ENCODE measurements at places on chromosomes 1 and 21.

DNA sequence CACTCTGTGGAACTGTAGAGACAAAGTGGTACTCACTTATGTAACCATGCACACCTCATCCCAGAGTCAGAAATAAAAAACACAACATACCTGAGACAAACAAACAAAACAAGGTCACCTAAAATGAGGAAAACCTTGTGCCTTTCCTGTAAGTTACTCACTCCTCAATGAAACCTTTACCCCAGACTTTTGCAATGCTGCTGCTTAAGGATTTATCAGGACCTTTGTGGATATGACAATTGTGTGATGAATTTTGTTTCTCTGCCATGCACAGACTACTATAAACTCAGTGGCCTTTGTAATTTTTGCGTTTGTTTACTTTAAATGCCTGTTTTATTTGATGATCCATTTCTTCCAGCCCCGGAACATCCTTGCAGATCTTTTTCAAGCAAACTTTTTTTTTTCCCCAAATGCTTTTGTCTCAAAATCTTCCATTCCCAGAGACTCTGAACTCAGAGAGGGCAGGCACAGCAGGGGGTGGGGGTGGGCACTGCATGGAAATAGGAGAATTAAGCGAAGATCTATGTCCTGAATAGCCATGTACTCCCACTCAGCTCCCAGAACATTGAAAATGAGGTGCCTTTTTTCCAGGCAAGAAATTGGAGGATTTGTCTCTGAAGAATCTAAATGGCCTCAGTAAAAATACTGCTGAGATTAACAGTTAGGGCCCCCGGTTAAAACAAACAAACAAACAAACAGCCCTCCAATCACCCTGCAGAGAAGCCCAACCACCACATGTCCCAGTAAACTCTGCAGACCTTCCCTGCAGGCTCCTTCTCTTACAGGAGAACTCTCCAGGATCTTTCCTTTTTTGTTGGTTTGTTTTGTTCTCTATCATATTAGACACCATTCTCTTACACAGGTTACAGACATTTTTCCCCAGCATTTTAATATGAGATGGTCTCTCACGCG lies 22.6 kb upstream of the SIM2 start:
- DNase-seq = no peak

DNA sequence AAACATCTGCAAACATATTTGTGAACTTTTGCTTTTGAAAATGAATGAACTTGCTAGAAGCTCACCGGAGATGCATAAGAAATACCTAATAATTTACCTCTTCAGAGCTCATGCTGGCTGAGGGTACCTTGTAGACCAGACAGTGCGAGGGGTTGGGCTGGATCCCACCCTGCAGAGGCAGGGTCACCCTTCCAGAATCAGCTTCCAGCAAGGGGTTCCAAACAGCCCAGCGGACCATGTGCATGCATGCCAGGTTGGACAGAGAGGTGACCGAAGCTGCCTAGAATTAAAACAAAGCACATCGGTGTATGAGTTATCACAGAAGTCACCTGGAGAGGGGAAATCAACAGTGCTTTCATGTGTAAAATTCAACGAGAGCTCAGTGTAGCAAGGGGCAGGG lies 59.2 kb downstream of the NPHP4 start:
- DNase-seq = no peak

- no peak for DNase-seq
Observed at GRCh38 chr1:208756339-208756981, 512.3 kb upstream of the PLXNA2 start.

DNA sequence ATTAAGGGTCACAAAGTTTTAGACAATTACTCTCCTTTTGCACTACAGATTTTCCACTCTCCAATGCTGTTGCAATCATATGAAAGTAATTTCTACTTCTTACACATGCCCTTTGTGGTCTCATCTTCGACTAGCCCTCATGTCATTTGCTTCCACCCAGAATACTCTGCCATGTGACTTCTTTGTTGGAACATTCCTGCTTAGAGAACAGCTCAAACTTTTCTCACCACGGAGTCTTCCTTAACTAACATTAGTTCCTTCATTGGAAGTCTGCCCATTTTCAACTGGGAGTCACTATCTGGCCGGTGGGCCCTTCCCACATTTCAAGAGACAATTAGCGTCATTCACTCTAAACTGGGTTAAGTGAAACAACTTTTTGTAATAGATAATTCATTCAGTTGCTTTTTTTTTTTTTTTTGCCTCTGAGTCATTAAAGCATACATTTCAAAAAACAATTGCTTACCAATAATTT lies 142.6 kb upstream of the PALMD start:
- DNase-seq = no peak

DNA sequence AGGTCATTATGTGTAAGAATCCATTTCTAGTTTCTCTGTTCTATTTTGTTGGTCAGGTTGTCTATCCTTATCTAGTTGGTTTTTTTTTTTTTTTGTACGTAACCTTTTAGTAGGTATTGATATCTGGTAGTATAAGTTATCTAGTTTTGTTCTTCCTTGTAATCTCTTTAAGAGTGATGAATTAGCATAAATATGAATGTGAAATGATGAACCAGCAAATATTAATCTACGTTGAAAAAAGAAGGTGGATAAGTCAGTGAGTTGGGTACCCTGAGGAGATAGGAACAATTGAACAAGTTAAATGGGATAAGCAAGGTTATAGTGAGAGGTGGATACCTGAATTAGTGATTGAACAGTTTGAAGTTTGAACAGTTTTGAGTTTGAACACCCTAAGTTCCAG lies 33.9 kb downstream of the TTC3 start:
- no peak for DNase-seq

- no peak for DNase-seq
Observed at GRCh38 chr1:248812736-248813425, 12.8 kb downstream of the SH3BP5L start.

GRCh38 chr1:23719162-23719820 lies 24.0 kb upstream of the ELOA start:
- DNase-seq = no peak

- no peak for DNase-seq
Observed at GRCh38 chr1:78184460-78185072, 138.8 kb downstream of the GIPC2 start.

- DNase-seq = no peak
Observed at GRCh38 chr1:107474877-107475612, 334.2 kb downstream of the NTNG1 start.

DNA sequence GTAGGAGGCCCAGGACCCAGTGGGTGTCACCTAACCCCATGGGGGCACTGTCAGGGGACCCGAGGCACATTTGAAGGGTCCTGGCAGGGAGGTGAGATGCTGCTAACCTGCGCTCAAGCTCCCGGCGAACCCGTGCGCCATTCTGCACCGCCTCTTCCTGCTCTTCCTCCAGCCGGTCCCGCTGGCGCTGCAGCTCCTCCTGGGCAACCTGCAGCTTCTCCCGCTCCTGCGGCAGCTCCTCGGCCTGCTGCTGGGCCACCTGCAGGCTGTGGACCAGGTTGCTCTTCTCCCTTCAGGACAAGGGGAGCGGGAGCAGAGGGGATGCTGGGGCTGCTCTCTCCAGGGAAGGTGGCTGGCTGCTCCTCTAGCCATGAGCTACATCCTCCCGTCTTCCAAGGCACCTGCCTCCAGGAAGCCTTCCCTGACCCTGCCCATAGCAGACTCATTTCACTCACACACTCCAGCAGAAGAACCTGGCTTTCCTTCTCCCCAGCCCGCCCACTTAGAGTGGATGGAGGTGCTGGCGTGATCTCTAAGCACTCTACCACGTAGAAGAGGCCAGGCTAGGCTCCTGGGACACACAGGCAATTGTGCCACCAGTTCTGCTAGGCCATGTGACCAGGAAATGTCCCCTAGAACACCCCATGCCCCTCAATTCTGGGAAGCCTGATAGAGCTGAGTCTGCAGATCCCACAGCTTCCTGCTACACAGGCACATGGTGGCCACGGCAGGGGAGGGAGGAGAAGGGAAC lies 15.2 kb upstream of the NBPF1 start:
- no peak for DNase-seq

DNA sequence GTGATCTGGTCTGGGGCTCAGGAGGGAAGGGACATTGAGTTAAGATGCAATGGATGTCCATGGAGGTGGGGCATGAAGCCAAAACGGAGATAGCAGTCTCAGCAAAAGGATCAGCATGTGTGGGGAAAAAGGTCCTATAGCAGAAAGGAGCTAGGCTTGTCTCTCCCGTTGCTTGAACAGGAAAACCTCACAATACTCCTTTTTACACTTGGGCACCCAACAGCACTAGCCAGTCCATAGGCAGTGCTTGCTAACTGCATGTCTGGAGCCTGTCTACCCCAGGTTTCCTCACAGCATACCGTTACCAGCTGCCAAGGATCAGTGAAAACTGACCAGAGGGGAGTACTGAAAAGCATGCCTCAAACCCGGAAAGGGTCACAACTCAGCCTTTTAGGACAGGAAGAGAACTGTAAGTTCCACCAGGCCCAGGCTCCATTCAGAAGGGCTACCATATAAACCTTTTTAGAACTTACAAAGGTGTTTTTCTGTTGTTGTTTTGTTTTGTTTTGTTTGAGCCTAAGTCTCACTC lies 78.6 kb downstream of the JAK1 start:
- no peak for DNase-seq

- DNase-seq = no peak
Observed at GRCh38 chr1:71088645-71089287, 7.9 kb upstream of the ZRANB2 start.

- peak; percentile 34 for DNase-seq
Observed at GRCh38 chr1:61082311-61083012, at the start of gene NFIA. Gene NFIA (plus strand): TSS chr1:61082561.

- DNase-seq = no peak
Observed at GRCh38 chr1:31791131-31791858, 24.5 kb downstream of the SPOCD1 start.

GRCh38 chr1:51516649-51517158 lies 2.4 kb downstream of the EPS15 start:
- DNase-seq = no peak

- DNase-seq = no peak
Observed at GRCh38 chr1:25566730-25567341, 23.4 kb downstream of the LDLRAP1 start.

DNA sequence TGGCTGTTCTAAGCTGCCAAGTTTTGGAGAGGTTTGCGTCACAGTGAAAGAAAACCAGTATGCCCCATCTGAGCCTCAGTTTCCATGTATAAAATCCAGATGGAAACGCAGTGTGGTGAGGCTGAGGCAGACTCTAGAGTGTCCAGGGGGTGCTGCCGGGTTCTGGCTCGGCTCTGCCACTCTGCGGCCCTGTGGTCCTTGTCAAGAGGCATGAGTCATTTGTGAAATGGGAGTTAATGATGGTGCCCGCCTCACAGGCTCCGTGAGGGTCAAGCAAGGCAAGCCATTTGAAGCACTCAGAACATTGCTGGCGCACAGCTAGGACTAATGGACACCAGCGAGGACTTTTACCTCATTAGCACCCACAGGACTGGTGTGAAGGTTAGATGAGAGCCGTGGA lies 214.3 kb downstream of the PTPRU start:
- DNase-seq = no peak

- DNase-seq = no peak
Observed at GRCh38 chr1:206809504-206810084, 37.3 kb upstream of the IL10 start.

- no peak for DNase-seq
Observed at GRCh38 chr1:246793356-246793896, 69.2 kb downstream of the SCCPDH start.

DNA sequence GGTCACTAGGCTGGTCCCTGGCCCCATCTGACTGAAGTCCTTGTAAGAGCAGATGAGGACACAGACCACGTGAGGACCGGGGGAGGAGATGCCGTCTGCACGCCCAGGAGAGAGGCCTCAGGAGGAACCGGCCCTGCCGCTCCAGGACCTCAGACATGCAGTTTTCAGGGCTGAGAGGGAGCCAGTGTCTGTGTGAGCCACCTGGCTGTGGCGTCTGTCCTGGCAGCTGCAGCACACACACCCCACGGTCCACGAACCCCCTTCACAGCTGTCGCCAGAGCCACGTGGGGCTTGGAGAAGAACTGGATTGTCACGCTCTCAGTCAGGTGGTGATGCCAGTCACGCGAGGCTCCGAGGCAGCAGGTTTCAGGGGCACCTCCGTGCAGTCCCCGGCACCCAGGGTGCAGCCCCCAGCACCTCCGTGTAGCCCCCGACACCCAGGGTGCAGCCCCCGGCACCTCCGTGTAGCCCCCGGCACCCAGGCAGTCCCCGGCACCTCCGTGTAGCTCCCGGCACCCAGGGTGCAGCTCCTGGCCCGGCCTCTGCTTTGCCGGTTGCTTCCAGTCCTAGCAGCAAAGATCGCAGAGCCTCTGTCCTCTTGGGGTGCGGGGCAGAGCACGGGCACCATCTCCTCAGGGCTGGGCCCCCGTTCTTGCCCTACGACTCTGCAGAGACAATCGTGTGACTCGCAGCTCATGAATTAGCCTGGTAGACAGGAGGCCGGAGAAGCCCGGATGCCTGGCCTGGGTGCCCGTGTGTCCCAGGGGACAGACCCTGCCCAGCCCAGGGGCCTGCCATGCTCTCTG lies 19.0 kb upstream of the SUMO3 start:
- no peak for DNase-seq

DNA sequence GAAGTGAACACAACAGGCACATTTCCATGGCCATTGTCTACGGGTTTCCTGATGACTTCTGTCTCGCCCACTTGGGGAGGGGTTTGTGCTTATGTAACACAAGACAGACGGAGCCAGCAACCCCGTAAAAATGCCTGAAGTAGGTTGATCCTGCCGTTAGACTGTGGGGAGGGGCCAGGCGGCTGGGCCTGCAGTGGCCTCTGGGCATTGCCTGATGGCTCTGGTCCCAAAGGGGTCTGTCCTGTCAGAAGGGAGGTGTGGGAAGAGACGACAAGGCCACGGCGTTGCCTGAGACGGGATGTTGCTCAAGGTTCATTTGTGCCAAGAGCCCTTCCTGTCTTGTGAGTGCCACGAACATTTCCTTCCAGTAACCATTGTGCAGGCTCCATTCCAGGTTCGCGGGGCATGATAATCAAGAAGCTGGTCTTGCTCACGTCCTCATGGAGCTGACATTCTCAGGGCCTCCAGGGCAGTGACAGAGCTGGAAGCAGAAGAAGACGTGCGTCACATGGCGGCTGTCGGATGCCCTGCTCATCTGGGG lies 44.7 kb downstream of the ABCG1 start:
- DNase-seq = no peak

GRCh38 chr1:8002329-8002910 lies 23.7 kb downstream of the ERRFI1 start:
- DNase-seq = no peak

DNA sequence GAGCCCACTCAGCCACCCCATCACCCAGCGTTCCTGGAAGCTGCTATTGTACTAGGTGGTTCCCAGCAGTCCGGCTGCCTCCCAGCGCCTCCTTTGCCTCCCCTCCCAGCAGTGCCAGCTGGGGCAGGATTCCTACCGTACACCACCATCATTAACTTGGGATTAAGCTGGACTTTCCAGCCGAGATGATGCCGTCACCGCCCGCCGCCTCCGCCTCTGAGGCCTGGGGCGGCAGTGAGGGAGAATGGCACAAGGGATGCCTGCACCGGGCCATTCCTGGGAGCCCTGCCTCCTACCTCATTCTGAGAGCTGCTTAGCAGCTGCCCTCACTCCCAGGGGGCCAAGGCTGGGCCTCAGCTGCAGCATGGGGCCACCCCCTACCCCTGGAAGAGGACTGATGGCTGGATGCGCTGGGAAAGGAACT lies 13.2 kb downstream of the CNTN2 start:
- DNase-seq = no peak

- no peak for DNase-seq
Observed at GRCh38 chr21:22056904-22057303, 1058.7 kb downstream of the NCAM2 start.

Measured in stimulated activated CD4-positive, alpha-beta T cell treated with anti-CD3 and anti-CD28 coated beads, Interleukin-2, amount 100 ng/mL, for 24 hours (primary cell).